ENCODE measurements at places on chromosomes 6 and 20.

DNA sequence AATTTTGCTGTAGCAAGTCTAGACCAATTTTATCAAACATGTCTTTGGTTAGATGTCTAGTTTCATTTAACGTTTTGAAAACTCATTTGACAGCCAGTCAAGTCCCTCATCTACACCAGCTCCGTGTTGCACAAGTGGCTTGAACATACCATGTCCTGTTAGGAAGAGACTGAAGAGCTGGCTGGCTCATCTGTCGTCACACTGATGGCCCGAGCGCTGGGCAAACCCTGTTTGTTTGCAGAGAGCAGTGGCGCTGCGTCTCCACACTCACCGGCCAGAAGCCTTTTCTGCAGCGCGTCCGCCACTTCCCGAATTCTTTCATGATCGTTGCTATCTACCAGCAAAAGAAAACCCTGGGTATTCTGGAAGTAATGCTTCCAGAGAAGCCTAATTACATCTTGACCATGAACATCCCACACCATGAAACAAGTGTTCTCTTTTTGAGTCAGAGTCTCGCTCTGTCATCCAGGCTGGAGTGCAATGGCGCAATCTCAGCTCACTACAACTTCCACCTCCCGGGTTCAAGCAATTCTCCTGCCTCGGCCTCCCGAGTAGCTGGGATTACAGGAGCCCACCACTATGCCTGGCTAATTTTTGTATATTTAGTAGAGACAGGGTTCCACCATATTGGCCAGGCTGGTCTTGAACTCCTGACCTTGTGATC, 10.7 kb upstream of the TCFL5 start:
- no peak for DNase-seq

DNA sequence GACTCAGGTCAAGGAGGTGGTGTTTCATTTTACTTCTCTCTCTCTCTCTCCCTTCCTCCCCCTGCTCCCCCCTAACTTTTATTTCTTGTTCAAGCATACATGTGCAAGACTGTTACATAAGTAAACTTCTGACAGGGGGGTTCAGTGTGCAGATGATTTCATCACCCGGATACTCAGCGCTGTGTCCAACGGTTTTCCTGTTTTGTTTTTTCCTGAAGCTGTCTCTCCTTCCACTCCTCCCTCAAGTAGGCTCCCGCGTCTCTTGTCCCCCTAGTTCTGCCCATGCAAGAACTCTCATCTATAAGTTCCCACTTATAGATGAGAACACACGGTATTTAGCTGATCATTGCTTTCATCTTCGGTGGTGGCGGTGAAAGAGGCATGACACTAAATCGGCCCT, 751.9 kb upstream of the DEFB115 start:
- no peak for DNase-seq

GRCh38 chr6:5443491-5443890, 182.2 kb downstream of the FARS2 start:
- DNase-seq: no peak

GRCh38 chr6:138253731-138254130, 35.4 kb upstream of the PBOV1 start:
- no peak for DNase-seq

- DNase-seq: no peak
Observed at GRCh38 chr20:38834868-38835267, 29.4 kb downstream of the PPP1R16B start.

DNA sequence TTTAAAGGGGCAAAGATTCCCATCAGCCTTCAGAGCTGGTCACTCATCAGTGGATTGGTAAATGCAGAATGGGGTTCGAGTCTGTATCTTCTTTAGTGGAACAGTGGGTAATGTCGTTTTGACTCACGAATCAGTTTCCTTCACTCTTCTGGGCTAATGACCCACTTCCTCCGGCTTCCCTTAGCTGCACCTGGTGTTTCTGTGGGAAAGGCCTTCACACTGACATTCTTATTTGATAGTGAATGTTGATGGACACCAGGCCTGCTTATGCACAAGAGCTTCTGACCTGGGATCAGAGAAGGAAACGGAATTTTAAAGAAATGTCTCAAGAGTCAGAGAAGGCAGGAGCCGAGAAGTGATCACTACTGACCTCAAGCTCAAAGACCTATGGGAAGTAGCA, 272.0 kb upstream of the SULF2 start:
- DNase-seq: no peak

- DNase-seq: no peak
Observed at GRCh38 chr6:12436224-12436623, 146.1 kb downstream of the EDN1 start.

All from activated CD8-positive, alpha-beta memory T cell treated with anti-CD3 and anti-CD28 coated beads for 4 hours (primary cell).